ENCODE measurements at places on chromosomes 1 and 21.

GRCh38 chr21:44458971-44459711, 3.8 kb downstream of the LRRC3 start:
- DNase-seq, result no peak

DNA sequence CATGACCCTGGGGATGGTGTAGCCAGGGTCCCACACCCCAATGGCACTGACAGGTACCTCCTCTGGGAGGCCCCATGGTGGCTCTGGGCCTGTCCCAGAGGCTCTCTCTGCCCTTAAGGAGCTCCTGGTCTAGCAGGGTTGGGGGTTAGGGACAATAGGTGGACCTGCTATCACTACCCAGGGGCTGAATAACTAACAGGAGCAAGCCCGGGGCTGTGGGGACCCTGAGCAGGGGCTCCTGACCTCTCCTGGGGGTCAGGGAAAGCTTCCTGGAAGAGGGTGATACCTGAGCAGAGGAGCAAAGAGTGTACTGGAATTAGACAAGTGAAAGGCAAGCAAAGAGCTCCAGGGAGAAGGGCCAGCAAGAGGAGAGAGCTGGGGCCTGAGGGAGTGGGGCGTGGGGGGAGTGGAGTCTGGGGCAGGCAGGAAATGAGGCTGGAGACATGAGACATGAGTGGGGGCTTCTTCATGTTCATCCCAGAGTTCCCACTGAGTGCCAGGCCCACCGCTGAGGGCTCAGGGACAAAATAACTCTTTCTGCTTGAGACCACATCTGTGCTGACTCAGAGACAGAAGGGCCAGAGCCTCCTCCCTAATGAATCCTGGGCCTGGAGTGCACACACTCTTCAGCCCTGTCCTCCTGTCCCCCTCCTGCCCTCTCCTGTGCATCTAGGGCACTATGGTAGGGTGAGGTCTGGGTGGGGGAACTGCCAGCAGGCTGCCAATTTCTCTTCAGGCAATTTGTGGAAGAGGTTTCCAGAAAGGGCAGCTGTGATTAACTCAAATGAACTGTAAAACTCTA, 517.6 kb downstream of the PTPRU start:
- DNase-seq, result no peak

GRCh38 chr1:205716371-205717132, 33.4 kb downstream of the NUCKS1 start:
- DNase-seq, result no peak

DNA sequence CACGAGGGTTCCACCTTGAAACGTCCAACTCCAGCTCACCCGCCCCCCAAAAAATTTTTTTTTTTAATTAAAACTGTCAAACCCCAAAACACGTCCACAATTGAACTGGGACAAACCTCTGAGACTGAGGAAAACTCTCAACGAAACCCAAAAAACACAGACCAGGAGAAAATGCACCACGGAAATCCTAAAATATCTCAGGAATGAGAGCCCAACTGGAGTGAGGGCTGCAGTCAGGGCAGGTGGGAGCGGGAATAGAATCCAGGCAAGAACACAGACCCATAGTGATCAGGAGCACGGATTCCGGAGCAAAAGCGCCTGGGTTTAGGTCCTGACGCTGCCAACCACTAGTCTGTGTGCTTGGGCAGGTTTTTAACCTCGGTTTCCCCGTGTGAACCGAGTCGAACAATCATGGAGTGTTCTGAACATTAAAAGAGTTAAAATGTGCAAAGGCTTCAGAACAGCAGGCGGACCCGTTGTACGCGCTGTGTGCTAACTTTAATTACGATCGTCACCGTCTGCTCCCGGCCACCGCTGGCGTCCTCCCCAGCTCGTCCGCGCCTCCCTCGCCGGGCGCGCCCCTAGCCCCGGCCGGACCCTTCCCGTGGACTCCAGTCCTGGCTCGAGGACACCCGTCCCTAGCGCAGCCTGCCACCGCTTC, 624 bp downstream of the ARHGAP29 start:
- DNase-seq, result no peak

GRCh38 chr1:88351960-88352359, 332.1 kb upstream of the PKN2 start:
- DNase-seq, result no peak
